ENCODE measurements at places on chromosomes 1 and 21.
A peak's percentile ranks its signal among the peaks of the same experiment; 100 is the strongest.

DNA sequence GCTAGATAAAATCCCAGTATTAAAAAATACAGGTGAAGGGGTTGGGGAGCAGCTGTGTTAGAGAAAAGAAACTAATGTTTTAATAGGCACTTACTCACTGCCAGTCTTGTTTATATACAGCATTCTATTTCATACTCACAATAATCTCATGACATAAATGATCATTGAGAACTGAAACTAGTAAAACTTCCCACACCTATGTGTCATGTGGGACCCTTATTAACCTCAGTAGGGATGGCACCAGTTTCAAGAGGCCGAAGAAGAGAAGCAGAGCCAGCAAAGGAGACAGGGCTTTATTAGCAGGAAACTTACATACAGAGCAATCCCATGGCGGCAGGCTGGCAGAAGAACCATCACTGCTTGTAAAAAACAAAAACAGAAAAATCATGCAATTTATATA lies 48.8 kb upstream of the KCNH1 start:
- DNase-seq = no peak

DNA sequence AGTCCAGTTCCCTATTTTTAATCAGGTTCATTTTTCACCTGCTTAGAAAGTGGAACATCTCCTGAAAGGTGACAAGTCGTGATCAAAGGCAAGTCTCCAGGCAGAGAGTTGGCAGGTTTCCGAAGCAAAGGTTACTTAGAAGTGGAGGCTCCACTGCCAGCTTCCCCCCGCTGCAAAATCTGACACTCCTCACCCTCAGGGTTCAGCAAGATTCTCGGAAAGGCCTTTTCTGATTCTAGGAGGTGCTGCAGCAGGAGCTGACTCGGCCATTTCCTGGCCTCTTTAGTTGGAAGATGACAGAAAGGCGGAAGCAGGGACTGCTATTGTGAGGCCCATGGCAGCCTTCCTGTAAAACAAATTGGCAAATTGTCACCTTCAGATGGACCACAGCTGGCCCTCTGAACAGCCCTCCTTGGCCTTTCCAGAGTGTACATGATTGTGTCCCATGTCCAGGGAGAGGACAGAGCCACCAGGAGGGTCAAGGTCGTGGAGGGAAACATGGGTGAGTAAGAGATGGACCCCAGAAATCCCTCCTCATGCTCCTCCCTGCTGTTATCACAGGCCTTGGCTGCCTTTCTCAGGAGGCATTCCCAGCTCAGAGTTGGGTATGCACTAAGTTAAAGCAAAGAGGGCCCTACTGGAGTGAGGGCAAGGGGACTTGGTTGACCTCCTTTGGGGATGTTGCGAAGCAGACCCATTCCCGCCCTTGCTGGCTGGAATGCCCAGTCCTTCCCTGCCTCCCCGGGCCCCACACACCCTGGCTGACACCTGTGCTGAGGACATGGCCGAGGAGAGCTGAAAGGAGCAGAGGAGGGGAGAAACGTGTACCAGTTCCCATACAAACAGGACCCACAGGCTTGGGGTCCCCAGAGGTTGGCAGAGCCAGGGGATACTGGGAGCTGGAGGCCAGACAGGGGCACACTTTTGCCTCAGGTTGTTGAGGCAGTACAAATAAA lies 115.5 kb upstream of the IRF2BP2 start:
- DNase-seq = peak; percentile 79

GRCh38 chr1:8352886-8353785 lies 35.2 kb downstream of the SLC45A1 start:
- DNase-seq = no peak

DNA sequence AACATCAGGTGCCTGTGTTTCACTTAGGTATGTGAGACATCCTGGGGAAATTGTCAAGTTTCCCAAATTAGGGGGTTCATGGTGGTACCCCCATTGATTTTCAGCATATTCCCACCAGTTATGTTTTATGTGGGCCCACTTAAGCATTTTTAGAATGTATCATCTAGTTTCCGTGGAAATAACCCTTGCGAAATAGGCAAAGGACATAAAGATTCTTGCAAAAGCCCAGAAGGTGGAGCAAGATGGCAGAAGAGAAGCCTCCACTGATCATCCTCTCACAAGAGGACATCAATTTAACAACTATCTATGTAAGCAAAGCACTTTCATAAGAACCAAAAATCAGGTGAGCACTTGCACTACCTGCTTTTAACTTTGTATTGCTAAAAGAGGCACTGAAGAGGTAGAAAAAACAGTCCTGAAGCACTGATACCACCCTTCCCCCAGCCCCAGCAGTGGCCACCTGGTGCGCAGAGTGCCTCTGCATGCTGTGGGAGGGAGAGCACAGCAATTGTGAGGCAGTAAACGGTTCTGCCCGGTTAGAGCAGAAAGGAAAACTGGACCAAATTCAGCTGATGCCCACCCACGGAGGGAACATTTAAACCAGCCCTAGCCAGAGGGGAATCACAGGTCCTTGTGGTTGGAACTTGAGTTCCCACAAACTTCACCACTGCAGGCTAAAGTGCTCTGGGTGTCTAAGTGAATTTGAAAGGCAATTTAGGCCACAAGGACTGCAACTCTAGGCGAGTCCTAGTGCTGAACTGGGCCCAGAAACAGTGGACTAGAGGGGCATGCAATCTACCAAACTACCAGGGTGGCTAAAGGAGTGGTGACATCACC lies 23.2 kb downstream of the MCOLN2 start:
- no peak for DNase-seq

GRCh38 chr1:66300972-66301451 lies 232.9 kb upstream of the SGIP1 start:
- peak; percentile 91 for DNase-seq

DNA sequence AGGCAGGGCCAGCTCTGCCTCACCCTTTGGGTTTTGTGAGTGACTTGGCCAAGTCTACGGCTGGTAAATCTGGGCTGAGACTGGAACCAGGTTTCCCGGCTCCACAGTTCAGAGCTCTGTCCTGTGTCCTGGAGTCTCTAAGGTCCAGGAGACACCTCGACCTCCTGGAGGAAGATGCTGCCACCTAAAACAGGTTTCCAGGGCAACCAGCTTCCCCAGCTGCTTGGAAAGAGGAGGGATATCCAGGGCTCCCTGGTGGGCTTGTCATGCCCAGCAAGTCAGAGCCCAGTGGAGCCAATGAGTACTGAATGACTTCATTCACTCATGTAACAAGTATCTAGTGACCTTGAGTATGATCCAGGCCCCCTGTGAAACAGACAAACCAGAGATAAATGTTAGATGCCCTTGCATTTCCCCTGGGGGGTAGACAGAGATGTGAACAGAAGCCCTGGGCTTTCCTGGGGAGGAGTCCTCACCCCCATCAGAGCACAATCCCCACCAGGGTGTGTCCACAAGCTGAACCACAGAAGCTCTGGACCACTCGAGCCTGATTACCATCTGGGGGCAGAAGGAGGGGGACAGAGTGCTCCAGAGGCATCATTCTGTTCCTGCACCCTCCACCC lies 181.2 kb upstream of the RAB4A start:
- DNase-seq = no peak

DNA sequence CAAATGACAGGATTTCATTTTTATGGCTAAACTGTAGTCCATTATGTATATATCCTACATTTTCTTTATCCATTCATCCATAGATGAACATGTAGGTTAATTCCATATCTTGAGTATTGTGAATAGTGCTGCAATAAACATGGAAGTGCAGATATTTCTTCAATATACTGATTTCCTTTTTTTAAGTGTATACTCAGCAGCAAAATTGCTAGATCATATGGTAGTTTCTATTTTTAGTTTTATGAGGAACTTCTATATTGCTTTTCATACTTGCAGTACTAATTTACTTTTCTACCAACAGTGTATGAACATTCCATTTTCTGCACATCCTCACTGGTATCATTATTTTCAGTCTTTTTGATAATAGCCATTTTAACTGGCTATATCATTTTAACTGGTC lies 30.1 kb downstream of the OR10J5 start:
- no peak for DNase-seq

- no peak for DNase-seq
Observed at GRCh38 chr1:29527314-29528004, 291.1 kb downstream of the PTPRU start.

- DNase-seq = peak; percentile 43
Observed at GRCh38 chr1:195766709-195767108, 841.5 kb downstream of the KCNT2 start.

- peak; percentile 91 for DNase-seq
Observed at GRCh38 chr1:66996018-66996682, 57.8 kb downstream of the SLC35D1 start.

GRCh38 chr1:10877894-10878293 lies 81.4 kb upstream of the CASZ1 start:
- DNase-seq = no peak

- no peak for DNase-seq
Observed at GRCh38 chr1:92969517-92969916, 8.3 kb upstream of the DIPK1A start.

- no peak for DNase-seq
Observed at GRCh38 chr1:167671727-167672511, 41.9 kb downstream of the RCSD1 start.

- peak; percentile 60 for DNase-seq
Observed at GRCh38 chr1:85992791-85993190, 163.8 kb downstream of the COL24A1 start.

DNA sequence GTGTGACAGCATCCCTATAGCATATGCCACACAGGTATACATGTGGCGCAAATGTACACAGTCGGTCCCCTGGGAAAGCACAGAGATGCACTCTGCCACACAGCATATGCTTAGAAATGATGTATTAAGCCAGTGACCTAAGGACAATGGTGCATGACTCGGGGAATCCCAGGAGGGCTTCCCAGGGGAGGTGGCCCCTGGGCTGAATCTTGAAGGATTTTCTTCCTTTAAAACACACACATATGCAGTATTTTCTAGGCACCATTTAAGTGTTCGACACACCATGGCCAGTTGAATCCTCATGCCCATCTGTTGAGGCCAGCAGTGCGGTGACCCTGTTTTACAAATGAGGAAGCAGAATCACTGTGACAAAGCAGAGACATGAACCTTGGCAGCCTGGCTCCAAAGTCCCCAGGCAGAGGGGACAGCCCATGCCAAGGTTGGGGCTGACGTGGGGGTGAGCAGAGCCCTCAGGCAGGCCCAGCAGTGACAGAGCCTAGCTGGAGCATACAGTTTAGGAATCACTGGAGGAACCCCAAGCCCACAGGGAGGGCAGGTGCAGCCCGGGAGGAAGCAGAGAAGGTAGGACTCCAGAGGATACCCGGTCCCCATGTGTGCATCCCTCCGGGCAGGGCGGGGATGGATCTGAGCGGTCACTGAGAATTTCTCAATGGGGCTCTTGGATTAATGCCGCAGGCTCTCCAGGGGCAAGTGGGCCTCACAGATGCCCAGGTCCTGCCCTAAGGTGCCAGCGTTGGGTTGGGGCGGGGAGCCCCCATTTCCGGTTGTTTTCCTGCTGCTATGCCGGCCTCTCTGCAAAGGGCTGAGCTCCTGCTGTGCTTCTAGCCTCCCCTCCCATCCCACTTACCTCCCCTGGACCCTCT lies 28.4 kb downstream of the WNT3A start:
- DNase-seq = no peak

DNA sequence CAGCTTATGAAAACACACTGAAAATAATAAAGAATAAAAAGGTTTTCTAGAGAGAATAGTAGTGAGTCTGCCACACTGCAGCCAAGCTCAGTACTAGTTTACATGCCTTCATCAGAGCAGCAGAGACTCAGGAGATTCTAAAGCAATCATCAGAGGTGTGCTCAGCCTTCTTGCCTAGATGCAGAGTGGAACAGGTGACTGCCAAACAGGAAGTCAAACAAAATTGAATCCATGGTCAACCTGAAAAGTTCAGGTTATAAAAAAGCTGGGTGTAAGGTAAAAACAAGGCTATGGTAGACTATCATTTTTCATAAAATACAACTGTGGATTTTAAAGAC lies 165.3 kb upstream of the C1orf105 start:
- DNase-seq = no peak

DNA sequence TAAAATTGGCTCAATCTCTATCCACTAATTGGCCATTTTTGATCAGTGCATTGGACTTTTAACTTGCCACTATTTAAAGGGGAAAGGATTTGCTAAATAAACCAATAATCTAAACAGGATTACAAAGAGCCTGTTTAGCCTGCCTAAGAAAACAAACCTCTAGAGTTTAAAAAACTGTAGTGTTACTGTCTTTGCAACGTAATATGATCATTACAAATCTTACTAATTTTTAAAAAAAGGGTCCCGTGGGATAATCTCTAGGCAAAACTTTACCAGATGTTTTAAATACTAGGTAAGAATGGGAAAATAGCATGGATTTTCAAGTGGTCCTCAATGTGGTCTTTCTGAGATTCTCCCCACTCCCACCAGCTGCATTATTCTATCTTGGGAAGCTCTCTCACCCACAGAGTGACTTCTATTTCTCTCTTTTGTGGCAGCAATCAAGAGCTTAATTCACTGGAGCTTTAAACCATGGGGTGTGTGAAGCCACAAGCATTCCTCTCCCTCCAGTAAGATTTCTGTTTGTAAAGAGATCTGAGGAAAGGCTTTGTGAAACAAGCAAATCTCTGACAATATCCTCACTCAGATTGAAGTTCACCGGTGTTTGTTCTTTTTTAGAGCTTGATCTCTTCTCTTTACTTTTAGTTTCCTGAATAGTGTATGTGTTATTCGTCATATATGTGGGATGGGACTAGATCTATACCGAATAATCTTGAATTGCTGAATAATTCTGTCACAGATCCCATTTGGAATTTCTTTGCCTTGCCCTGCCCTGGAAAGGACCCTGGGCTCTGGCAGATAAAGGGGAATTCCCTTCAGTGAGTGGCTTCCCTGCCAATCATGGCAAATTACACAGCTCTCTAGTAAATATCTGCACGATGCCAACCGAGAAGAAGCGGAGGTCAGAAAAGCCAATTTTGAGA lies 132.2 kb downstream of the TLR5 start:
- no peak for DNase-seq

- DNase-seq = no peak
Observed at GRCh38 chr21:16085421-16085820, 355.6 kb downstream of the USP25 start.

DNA sequence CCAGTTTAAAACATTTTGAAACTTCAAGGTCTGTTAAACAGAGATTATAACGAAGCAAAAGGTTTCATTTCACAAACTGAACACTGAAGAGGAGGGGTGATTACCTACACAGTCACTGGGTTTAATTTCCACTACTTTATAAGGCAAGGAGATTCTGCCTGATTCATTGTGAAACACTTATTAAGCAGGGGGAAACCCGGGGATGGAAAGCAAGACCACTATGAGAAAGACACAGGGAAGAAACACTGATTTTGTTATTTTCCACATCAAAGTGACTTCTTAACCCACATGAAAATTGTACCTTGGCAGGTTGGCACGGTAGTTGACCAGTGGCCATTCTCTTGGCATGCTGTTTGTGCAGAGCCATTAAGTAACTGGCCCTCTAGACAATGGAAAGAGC lies 8.1 kb upstream of the F5 start:
- no peak for DNase-seq

Measured in OCI-M1 (cell line).